ENCODE measurements at places on chromosomes 11 and 22. TPM values are rescaled to one million over a fixed set of nuclear protein-coding genes. Genes with fewer than 3 reads are reported as not detected.

DNA sequence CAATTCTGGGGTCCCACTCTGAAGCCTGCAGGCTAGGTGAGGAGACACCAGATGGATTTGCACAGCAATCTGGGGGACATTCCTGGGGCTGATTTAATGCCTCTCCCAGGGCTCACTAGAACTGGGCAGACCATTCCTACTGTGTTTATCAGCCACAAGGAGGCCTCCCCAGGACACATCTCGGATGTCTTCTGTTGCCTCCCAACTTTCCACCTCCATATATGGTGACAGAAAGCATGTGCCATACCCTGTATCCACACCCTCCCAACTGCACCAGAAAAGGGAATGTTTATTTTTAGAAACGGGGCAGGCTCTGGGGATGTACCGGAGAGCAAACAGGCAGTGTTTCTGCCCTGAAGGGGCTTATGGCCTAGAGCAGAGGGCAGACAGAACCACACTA lies 181.8 kb downstream of the CSNK2A3 start:
- peaks cover 12% of the 10 kb centered on the region for H3K4me1 ChIP-seq
- H3K36me3 ChIP-seq: no peaks in the 10 kb centered on the region
- no peak overlapping the region for H3K27ac ChIP-seq
- H3K4me3 ChIP-seq: no peak overlapping the region

DNA sequence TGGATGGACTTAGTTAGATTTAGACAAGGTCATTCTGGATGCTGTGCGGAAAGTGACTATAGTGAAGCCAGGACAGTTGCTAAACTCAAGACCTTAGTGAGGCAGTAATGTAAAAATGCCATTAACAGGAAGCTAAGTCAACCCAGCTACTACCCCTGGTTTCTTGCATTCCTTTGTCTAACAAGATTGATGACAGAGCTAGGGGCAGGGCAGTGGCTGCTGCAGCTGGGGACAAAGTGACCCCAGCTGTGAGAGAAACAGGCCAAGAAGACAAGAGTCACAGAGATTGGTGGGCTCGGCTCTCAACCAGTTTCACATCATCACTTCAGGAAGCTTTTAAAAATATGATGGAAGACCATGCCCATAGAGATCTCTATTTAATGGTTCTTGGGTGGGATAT lies 110.4 kb upstream of the POU2AF2 start:
- no peak overlapping the region for H3K4me3 ChIP-seq
- H3K4me1 ChIP-seq: no peaks in the 10 kb centered on the region
- H3K27me3 ChIP-seq: no peaks in the 10 kb centered on the region
- no peak for DNase-seq
- H3K36me3 ChIP-seq: no peaks in the 10 kb centered on the region

DNA sequence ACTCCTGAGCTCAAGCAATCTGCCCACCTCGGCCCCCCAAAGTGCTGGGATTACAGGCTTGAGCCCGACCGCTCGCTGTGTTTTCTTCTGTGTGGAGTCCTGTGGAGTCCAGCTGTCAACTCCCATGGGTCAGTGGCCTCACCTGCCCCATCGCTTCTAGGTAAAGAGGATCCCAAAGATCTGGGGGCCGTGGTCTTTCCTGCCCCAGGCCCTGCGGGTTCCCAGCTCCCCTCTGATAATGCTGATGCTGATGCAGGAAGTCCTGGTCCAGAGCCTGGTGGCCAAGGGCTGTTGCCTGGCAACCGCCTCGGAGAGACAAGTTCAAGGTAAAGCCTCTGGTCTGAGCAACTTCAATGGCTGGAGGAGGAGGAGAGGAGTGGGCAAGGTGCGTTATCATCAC lies 9.6 kb downstream of the SSTR3 start:
- H3K27me3 ChIP-seq: no peaks in the 10 kb centered on the region
- H3K4me3 ChIP-seq: no peak overlapping the region
- H3K4me1 ChIP-seq: peaks cover 10% of the 10 kb centered on the region
- no peak for DNase-seq
- no peak overlapping the region for H3K27ac ChIP-seq
- no peaks in the 10 kb centered on the region for H3K36me3 ChIP-seq

GRCh38 chr11:67492801-67493547 lies 10.1 kb downstream of the AIP start:
- H3K27ac ChIP-seq: no peak overlapping the region
- DNase-seq: no peak

DNA sequence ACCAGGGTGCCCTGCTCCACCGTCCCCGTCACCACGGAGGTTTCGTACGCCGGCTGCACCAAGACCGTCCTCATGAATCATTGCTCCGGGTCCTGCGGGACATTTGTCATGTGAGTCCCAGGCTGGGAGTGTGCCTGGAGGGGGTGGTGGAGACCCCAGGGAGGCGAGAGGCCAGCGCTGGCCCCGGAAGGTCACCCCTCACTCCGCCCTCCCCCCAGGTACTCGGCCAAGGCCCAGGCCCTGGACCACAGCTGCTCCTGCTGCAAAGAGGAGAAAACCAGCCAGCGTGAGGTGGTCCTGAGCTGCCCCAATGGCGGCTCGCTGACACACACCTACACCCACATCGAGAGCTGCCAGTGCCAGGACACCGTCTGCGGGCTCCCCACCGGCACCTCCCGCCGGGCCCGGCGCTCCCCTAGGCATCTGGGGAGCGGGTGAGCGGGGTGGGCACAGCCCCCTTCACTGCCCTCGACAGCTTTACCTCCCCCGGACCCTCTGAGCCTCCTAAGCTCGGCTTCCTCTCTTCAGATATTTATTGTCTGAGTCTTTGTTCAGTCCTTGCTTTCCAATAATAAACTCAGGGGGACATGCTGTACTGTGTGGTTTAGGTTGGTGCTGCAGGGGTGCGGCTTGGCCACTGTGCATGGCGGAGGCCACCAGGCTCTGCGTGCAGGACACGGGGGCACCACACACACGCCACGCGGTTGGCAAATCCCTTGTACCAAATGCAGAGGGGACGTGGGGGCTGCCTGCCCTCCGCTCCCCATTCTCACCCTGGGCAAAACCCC lies 35.4 kb downstream of the MUC2 start:
- no peak overlapping the region for H3K27ac ChIP-seq
- H3K4me3 ChIP-seq: no peak overlapping the region
- DNase-seq: no peak
- H3K36me3 ChIP-seq: no peaks in the 10 kb centered on the region
- H3K4me1 ChIP-seq: no peaks in the 10 kb centered on the region

DNA sequence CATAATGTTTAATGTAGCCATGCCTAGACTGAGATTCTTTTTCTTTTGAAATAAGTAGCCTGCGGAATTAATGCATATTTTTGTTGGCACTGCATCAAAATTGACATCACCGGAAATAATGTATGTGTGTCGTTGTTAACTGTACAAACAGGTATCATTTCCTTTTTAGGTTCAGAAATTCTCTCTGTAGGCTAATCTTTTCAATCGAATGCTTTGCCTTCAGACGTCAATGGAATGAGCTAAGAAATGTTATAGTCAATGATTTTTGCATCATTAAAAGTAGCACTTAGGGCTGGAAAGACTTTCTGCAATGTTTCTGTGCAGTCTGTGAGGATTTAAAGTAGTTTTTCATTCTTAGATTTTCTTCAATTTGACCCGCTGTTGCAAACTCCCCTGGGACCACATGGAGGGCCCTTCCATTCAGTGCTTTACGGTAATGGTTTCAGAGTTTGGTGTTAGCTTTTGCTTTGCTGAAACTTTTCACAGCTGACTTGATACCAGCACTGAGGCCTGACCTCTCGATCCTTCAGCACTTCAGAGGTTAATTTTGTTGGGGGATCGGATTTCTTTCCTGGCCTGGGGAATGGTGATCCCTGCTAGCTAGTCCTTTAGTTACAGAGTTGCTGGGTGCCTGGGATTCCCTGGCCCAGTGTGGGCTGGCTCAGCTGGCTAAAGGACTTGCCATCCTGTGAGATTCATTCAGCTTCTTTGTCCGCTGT lies 137.8 kb downstream of the DBX1 start:
- H3K36me3 ChIP-seq: no peaks in the 10 kb centered on the region
- H3K4me3 ChIP-seq: peak overlapping the region; percentile 42
- no peak for DNase-seq
- no peak overlapping the region for H3K27ac ChIP-seq

GRCh38 chr11:62555464-62556107 lies 9.0 kb upstream of the AHNAK start:
- peak overlapping the region; percentile 57 for H3K4me3 ChIP-seq
- no peak for DNase-seq
- peaks cover 61% of the 10 kb centered on the region for H3K4me1 ChIP-seq

- no peak overlapping the region for H3K27ac ChIP-seq
- no peak for DNase-seq
- H3K4me3 ChIP-seq: no peak overlapping the region
- no peaks in the 10 kb centered on the region for H3K27me3 ChIP-seq
These were observed 2.9 kb downstream of the OR51V1 start for GRCh38 chr11:5197536-5197935.

Gene DUSP8
- total RNA-seq: 7.6 TPM

Gene TRMT112
- 218 TPM for total RNA-seq

Gene RASSF10
- total RNA-seq: not detected

Gene SCGB1A1
- total RNA-seq: not detected

Gene GLB1L3
- not detected for total RNA-seq

Gene C11orf54
- total RNA-seq: 32.0 TPM

Gene KRTAP5-1
- total RNA-seq: not detected

Gene FXYD6
- total RNA-seq: 17.8 TPM
